ENCODE measurements at places on chromosomes 13 and 19.

DNA sequence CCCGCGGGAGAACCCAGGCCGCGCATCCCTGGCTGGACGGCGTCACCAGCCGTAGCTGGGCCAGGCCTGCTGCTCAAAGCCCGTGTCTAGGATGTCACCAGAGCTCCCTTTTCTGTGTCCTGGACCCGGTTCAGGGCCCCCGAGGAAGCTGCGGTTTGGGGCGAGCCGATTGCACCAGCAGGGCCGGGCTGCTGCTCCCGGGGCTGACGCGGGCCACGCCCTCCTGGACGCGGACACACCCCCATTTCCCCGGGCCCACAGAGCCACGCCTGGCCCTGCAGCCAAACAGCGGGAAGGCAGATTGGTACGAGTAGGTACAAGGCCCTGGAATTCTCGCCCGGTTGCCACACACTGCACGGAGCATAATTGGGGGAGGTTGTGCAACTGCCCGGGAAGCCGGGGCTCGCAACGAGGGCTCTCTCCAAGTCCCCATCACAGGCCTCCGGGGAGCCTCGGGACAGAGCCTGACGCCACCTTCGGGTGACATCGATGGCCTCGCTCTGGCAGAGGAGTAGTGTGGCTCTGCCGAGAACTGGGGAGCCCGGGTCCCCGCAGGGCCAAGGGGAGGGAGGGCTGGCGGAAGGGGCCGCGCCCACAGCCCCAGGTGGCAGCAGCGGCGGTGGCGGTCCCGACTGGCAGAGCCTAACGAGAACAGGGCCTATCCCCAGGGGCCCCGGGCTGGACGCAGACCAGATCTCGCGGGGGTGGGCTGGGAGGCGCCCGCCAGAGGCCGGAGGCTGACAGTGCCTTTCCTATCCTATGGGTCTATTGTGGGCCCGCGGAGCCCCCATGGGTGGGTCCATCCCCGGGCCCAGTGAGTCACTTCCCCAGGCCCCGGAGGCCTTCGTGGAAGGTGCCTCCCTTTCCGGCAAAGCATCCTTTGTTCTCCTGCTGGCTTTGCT, 23.5 kb downstream of the KCTD15 start:
- peak; percentile 68 for DNase-seq

DNA sequence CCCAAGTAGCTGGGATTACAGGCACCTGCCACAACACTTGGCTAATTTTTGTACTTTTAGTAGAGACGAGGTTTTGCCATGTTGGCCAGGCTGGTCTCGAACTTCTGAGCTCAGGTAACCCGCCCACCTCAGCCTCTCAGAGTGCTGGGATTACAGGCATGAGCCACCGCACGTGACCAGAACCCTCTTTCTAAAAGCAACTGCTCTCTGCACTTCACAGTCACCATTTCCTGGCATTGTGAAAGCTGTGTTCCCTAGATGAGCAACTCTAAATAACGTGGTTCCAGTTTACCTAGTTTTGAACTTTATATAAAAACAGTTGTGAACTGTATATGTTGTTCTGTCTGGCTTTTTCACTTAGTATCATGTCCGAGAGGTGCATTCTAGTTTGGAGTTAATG, 152.9 kb downstream of the SIPA1L3 start:
- DNase-seq: peak; percentile 16

DNA sequence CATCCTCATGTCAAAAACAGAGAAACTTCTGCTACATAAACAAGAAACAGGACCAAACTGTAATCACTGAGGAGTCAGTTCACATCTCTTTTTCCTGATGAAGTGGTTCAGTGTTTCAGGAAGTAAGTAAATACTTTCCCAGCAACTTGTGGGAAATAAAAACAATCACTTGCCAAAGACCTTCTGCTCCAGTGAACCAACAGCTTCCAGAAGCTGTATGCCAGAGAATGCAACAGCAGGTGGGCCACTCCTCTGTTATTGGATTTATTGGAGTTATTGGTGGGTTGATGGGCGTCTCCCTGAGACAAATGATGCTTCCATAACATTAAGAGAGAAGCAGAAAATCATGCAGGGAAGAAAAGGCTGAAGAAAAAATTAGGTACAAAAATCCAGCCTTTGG, 9.9 kb downstream of the SLC6A16 start:
- no peak for DNase-seq

DNA sequence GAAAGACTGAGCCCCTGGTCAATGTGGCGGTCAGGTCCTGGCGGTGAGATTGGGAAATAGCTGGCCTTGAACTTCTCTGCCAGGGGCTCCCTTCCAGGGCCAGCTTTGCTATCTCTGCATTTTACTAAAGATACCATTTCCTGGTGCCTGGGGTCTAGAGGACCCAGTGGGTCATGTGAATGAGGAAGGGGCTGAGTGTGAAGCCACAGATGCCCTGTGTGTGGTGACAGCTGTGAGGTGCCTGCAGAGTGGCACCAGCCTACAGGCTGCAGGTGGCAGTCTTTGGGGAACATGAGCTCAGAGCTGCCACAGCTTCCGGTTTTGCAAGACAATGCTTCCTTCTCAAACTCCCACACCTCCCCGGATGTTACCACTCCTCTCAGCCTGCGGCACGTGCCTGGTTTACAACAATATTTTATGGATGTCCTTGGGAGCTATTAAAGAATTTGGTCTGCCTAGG, 5.2 kb upstream of the MLNR start:
- DNase-seq: peak; percentile 60

DNA sequence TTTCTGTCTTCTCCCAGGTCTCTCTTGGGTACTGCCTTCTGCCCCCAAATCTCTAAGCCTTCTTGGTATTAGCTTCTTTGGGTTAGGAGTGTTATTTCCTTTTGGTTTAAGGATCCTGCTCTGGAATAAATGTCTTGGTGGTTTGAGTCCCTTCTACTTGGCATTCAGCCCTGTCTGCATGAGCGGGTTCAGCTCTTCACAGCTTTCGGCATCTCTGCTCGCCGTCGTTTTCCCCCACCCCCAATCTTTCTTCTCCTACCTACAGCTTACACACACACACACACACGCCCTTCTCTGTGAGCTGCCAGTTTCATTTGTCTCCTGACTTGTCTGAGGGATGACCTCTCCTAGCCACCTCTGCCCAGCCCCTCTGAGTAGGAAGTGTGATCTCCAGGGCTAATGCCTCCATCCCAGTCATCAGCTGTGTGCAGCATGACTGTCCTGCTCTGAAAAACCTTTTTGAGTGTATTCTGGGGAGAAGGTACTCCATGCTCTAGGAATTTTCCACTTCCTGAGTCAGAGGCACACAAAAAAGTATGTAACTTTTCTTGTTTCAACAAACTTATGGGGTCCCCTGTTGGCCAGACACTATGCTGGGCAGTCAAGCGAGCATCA, 4.7 kb downstream of the CNOT3 start:
- DNase-seq: no peak

DNA sequence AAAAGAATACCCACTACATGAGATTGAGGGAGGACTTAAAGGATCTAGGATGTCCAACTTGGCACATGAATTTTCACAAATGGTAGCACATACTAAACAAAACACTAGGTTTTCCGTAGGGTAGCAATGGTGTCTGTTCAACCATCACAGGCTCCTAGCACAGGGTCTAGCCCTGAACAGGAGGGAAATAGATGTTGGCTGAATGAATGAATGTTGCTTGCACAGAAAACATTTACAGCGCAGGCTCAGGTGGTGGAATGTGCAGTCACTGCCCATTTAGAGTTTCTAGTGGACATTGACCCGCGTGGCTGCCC, 1.9 kb upstream of the MYCBP2 start:
- no peak for DNase-seq

- no peak for DNase-seq
Observed at GRCh38 chr13:88142653-88143052, 471.5 kb downstream of the SLITRK5 start.

GRCh38 chr13:111944171-111944583, 122.8 kb upstream of the SOX1 start:
- DNase-seq: no peak

- DNase-seq: no peak
Observed at GRCh38 chr19:12642506-12642905, 24.0 kb downstream of the MAN2B1 start.

DNA sequence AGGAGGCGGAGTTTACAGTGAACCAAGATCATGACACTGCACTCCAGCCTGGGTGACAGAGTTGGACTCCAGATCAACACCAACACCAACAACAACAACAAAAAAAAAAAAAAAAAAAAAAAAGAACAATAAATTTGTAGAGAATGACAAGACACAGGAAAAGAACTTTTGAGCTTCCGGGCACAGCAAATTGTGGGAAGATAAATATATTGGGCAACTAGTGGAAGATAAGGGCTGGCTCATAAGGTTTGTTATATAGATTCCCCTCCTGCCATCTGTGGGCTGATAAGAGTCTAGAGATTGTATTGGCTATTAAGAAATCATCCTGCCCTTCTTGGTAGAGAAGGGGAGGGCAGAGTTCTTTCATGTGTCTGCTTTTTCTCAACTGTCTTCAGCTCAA, 33.1 kb upstream of the CYP2S1 start:
- no peak for DNase-seq

GRCh38 chr19:53927739-53928138, 18.7 kb downstream of the CACNG7 start:
- peak; percentile 76 for DNase-seq

All from cardiac fibroblast (primary cell).